ENCODE measurements at places on chromosomes 1 and 21.

DNA sequence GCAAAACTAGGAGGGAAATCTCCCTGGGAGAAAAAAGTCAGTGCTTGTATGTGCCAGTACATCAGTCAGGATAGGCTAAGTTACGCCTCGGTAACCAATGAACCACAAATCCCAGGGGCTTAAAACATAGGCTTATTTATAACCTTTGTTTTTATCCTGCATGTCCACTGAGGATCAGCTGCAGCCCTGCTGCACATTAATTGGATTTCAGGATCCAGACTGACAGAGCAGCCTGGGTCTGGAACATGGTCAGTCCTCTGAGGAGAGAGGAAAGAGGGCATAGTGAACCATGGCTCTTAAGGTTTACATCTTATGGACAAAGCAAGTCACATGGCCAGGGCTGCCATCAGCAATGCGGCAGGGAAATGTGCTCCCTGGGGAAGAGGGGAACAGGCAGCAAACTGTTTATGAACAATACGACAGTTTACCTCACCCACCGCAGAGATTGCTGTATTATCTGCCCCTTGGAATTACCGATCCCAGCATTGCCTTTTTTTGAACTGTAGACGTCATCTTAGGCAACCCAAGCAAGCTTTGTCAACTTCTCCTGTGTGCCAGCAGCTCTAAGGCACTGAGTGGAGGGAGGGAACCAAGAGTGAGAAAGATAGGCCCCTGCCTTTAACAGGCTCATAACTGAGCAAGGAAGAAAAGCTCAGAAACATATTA lies 9.1 kb upstream of the SPRR4 start:
- DNase-seq = no peak

DNA sequence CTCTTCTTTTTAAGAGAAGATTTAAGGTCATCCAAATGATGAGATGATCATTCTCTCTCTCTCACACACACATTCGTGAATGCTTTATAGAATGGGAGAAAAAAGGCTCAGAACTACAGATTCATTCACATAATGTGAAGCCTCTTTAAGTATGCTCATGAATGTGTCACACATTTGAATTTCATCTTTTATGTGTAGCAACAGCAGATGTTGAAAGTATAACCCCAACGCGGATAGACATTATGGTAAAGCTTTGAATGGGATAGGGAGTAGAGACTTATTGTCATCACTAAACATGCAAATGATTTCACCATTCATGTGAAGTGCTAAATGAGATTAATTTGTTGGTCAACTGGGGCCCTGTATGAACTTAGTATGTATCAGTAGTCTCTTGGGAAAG lies 15.7 kb upstream of the PKN2 start:
- no peak for DNase-seq

GRCh38 chr1:55378582-55378981 lies 163.4 kb upstream of the USP24 start:
- no peak for DNase-seq

DNA sequence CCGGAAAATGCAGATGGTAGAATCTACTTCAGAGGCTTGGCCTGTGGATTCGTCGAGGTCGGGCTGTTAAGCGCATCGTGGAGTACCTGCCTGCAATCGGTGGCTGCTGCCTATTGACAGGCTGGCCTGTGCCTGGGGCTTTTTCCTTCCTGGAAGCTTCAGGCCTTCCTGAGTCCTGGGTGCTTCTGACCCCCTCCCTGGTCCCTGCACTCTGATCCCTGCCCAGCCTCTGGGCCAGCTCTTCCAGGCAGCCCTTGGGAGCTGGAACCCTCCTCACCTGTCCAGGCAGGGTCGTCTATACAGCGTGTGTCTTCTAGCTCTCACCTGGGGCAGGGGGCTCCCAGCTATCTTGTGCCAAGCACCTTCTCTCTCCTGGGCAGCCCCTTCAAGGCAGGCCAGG lies 40.0 kb upstream of the TNFRSF1B start:
- DNase-seq = no peak

DNA sequence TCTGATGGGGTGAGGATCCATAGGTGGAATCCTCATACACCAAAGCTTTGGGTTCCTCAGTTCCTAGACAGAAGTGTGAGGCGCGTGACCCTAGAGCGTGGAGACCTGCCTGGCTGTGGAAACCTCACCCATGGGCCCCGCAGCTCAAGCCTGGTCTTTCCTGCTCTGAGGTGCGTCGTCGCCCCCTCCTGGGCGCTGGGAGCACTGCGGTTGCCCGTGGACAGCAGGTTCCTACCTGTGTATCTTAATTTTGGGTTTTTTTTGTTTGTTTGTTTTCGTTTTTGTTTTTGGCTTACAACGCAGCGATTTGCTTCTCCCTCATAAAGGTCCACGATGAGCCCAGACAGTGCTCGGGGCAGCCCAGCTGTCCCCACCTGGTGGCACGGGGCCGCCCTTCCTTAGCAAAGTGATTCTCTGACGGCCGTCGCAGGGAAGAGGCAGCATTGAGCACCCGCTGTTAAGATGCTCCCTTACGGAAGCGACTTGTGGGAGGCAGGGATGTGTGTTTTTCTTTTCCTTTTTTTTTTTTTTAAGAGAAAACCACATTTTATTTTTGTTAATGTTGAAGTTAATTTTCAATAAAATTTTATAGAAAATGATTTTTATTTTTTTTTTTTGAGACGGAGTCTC lies 36.5 kb upstream of the TRAPPC10 start:
- DNase-seq = no peak

DNA sequence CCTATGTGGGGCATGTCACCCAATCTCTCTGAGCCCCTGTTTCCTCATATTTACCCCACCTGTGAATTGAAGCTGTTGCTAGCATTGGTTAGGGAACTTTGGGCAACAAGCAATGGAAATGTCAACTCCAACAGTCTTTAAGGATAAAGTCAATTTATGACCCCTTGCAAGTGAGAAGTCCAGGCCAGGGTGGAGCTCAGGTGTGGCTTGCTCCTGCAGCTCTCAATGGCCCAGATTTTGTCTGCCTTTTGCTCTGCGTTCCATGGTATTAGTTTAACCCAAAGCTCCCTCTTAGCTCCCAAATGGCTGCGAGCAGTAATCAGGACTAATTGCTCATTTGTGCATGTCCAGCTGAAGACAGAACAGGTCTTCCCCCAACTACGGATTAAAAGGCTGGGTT lies 70.4 kb upstream of the ABCG1 start:
- no peak for DNase-seq

DNA sequence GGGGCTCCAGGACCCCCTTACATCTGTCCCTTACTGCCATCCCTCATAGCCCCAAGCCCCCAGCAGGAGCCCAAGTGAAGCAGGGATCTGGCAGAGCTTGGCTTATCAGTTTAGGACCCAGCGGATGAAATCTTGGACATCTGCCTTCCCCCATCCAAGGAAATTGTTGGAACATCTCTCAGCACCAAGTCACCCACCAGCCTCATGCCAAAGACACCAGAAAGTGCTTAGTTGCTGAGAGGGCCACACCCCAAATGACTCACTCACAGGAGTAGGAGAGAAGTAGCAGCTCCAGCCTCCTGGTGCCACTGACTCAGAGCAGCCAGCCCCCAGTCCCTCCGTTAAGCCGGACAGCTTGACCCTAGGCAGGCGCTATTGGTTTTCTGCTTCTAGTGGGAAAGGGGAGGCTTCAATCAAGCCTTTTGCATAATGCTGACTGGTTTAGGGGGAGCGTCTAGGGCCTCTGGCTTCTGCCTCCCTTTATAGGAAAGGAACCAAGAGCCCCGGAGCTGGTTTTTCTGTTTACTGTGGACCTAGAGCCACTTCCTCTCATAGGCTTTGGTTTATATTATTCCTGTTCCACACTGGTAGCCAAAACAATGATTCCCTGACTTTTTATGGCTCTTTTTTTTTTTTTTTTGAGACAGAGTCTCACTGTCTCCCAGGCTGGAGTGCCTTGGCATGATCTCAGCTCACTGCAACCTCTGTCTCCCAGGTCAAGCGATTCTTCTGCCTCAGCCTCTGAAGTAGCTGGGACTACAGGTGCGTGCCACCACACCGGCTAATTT lies 114.2 kb upstream of the IPO9 start:
- no peak for DNase-seq

- no peak for DNase-seq
Measured at GRCh38 chr1:4411862-4412261, 242.5 kb upstream of the AJAP1 start.

- DNase-seq = no peak
Measured at GRCh38 chr1:33392206-33392605, 38.7 kb downstream of the PHC2 start.

- DNase-seq = no peak
Measured at GRCh38 chr1:30048905-30049304, 674.5 kb downstream of the MATN1 start.

GRCh38 chr1:51927029-51927428 lies 48.5 kb upstream of the NRDC start:
- no peak for DNase-seq

DNA sequence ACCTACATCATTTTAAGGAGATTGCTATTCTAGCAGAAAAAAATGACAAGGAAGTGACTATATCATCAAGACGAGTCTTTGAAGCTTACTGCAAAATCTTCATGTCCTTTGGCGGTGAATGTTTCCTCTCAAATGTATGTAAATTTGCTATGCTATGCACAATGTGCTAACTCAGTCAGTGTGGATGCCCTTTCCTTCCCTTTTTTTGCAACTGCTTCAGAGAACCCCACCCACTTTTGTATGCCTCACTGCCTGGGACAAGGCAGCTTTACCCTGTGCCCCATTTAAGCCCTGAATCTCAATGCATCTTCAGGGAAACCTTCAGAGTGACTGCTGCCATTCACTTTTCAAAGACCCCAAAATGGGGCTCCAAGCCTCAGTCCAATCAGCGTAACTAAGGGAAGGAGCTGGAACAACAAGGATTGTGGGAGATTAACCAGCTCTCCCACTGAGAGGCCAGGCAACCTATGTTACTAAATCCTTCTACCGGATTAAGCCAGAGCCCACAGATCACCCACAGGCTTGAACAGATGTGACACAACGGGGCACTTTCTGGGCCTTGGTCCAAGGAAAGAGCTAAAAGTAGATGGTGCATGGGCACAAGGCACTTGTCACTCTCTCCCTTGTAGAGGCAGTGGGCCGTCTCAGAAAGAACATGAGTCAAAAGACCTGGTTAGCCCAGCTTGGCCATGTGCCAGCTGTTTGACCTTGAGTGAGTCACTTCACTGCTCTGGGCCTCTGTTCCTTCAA lies 154.4 kb downstream of the PLPP3 start:
- DNase-seq = no peak

GRCh38 chr1:51928896-51929295 lies 50.4 kb upstream of the NRDC start:
- DNase-seq = no peak

DNA sequence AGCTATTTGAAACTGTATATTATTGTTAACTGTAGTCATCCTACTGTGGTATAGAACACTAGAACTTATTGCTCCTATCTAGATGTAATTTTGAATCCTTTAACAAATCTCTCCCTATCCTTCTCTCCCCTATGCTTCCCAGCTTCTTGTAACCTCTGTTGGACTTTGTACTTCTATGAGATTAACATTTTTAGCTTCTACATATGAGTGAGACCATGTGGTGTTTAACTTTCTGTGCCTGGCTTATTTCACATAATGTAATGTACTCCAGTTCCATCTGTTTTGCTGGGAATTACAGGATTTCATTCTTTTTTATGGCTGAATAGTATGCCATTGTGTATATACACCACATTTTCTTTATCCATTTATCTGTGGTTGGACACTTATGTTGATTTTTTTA lies 64.5 kb upstream of the KIAA1614 start:
- no peak for DNase-seq
